K562 (cell line): ENCODE measurements at places on chromosomes 13 and 19.
A peak's percentile ranks its signal among the peaks of the same experiment; 100 is the strongest.

DNA sequence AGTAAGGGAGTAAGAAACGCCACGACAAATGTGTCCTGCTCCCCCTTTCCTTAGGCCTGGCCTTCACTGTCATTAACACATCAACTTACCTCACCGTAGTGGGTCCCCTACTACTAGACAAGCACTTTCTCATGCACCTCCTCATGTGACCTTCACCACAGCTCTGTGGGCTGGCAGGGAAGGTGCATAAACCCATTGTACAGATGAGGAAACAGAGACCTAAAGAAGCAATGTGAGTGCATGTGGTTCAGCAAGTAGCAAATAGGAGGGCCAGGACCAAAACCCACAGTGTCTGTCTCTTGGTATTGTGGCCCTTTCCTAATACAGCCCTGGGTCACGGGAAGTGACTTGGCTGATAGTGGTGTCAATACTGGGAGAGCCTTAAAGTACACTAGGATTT, 5.3 kb downstream of the CCDC70 start:
- DNase-seq = no peak

DNA sequence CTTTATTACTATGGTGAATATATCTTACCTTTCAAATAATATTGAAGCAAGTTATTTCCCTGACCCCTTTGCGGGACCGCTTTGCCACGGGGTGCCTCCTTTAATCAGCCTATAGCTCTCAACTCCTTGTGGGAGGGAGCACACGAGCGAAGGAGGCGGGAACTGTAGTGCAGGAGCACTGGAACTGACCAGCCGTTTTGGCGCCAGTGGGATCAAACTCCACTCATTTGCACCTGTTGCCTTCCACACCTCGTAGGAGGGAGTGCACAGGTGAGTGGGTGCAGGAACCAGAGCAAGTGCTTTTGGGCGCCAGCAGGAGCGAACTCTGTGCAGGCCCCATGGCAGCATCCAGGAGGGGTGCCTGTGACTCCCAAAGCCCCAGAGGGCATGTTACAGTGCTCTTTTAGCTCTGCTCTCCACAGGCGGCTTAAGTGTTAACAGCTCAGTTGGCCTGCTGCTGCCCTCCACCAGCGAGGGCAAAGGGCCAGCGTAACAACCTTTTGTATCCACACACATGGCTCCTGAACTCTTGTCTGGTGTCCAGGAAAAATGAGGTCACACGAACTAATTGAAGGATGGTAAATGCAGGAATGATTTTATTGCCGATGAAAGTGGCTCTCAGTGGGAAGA, 206.9 kb downstream of the GGACT start:
- DNase-seq = no peak

- DNase-seq = no peak
Measured at GRCh38 chr19:30691819-30692166, 319.6 kb downstream of the ZNF536 start.

GRCh38 chr13:62171697-62172096, 756.0 kb upstream of the PCDH20 start:
- no peak for DNase-seq

DNA sequence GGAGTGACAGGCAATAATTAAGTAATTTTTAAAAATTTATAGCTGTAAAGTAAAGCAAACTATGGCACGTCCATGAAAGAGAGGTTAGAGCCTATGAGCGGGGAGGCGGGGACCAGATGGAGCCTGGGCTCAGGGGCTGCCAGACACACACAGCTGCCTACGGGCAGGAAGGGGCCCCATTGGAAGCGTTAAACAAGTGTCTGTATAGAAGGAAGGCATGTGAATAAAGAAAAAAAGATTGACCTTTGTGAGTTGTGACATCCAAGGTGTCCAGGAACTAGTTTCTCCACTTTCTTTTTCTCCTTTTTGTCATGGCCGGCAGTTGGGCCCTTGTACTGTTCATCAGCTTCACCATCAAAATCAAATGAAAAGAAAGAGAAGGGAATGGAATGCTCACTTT, 56.8 kb downstream of the LRCH1 start:
- DNase-seq = no peak

- DNase-seq = no peak
Measured at GRCh38 chr13:53266757-53267156, 238.1 kb downstream of the OLFM4 start.

GRCh38 chr19:1591421-1592023, 1.1 kb downstream of the MBD3 start:
- DNase-seq = peak; percentile 44

DNA sequence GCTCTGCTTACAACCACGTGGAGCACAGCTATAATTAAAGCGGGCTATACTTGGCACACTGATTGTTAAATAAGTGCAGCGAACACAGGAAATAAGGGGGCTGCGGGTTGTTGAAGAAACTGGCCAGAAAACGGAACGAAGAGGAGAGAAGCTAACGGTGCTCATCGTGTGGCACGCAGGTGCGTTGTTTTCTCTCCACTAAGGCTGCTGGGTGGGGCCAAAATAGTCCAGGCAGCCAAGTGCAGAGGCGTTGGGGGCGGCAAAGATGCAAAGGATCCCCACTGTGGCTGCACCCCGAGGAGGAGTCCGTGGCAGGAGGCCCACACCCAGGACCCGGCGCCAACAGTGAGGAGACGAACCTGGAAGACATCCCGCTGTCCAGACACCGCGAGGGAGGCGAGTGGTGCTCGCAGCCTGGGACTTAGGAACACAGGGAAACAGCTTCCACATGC, 8.1 kb upstream of the ARL11 start:
- DNase-seq = no peak

DNA sequence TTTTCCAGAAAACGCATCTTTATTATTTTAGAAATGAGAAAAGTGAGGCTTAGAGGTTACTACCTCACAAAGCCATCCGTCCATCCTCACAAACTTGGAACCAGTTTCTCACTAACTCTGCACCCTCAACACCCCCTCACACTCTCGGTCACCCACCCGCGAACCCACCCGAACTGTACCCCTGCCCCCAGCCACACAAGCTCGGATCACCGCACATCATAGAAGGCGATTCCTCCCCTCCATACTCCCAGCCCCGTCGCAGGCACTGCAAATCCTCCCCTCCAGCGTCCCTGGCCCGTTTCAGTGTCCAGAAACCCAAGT, 238 bp downstream of the ZNF260 start:
- no peak for DNase-seq

DNA sequence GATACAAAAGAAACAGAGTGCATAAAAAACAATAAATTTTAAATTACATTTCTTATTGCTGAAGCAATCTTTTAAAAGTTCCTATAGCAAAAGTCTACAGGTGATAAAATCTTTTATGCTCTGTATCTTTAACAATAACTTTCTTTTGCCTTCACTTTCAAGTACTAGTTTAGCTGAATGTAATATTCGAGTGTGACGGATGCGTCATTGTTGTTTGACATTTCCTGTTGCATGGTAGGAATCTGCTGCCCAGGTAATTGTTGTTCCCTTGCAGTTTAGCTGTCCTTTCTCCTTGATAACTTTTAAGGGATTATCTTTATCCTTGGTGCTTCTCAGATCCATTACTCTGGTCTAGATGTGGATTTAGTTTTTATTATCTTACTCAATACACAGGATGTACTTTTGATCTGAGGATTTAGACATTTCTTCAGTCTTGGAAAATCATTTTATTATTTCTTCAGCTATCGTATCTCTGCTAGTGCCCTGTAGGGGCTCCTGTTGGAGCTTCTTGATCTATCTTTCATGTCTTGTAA, 2.1 kb upstream of the CPB2 start:
- no peak for DNase-seq

GRCh38 chr13:113058988-113059850, 46.4 kb upstream of the F7 start:
- no peak for DNase-seq

DNA sequence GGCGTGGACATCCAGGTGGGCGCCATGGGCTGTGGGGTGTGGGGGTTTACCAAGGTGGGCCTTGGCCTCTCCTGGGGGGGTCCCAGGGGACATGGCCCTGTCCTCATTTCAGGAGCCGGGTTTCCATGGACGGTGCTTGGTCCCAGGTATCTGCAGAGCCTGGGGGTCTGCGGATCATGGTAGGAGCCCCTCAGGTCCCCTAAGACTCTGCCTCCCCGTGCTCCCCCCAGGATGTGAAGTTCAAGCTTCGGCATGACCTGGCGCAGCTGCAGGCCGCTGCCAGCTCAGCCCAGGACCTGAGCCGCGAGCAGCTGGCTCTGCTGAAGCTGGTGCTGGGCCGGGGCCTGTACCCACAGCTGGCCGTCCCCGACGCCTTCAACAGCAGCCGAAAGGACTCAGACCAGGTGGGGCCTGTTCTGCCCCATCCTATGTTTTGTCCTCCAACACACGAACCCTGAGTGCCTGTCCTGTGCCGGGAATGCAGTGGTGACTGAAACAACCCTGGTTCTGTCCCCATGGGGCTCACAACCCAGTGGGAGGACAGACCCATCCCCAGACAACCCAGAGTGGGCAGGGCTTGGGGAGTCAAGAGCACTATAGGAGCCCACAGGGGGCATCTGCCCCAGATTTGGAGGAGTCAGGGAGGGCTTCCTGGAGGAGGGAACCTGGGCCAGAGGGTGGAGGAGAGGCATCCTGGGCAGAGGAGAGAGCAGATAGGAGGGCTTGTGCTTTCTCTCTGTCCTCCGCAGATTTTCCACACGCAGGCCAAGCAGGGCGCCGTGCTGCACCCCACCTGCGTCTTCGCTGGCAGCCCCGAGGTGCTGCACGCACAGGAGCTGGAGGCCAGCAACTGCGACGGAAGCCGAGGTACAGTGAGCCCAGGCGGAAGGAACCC, 26.8 kb downstream of the DHX34 start:
- DNase-seq = no peak

GRCh38 chr19:38904581-38905539, 5.1 kb downstream of the NFKBIB start:
- no peak for DNase-seq

- no peak for DNase-seq
Measured at GRCh38 chr13:50152655-50153309, 137.5 kb downstream of the KCNRG start.

- no peak for DNase-seq
Measured at GRCh38 chr19:7830272-7830771, 304 bp downstream of the EVI5L start.

DNA sequence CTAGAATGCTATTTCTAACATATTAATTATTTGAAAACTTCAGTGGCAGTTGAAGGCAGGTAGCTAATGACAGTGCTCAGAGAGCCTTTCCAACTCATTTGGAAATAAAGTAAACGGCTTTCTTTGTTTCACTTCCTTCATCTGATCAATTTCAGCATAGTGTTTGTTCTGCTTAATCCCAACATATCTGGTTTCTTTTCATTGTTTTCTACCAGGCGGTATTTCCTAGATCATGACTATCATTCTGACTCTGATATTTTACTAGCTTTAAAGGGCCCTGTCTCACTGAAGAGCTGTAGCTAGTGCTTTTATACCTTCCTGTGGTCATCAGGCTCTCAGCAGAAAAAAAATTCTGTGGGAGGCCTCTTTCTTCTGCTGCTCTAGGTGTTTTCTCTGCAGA, 178.6 kb downstream of the RBM26 start:
- no peak for DNase-seq

DNA sequence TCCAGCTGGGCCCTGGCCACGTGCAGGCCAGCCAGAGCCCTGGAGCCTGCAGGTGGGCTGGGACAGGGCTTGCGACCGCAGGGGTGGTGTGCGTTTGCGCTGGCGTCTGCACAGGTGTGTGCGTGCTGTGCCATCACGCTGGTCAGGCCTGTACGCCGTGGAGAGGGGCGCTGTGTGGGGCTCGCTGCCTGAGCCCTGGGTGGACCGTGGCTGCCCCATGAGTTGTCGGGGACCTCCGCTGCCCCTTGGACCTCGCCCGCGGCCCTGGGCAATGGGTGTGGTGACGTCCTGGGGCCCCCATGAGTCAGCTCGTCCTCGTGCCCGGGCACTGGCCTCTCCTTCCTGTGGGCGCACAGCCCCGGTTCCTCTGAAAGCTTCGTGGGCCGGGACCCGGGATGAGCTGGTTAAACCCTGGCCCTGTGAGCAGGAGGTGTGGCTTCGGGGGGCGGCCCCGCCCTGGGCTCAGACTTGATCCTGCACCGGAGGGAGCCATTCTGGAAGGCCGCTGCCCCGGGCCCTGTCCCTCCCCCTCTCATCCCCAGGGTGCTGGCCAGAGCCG, 6.8 kb downstream of the CSNK1G2 start:
- no peak for DNase-seq

GRCh38 chr13:44197791-44198770, 175.5 kb upstream of the SERP2 start:
- no peak for DNase-seq
